Activated CD4-positive, alpha-beta T cell treated with anti-CD3 and anti-CD28 coated beads, Interleukin-2, amount 50 U/mL, for 16 hours (primary cell): ENCODE measurements at places on chromosomes 13 and 19.
A peak's percentile ranks its signal among the peaks of the same experiment; 100 is the strongest.

DNA sequence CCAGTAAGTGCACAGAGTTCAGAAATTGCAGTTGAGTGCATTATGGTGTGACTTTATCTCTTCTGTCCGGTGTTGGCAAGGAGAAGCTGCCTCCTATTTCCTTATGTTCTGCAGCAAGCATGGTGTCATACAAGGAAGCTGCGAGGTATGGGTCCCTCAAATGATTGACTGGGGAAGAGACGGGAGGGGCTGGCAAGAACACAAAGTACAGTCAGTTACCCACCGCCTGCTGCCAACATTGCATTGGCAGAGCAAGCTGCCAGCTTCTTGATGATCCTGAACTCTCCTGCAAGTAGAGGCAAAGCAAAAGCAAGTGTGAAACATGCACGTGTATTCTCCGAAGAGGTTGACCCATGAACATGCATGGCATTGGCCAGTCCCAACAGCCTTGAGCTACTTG, 1013.6 kb downstream of the UQCRFS1 start:
- DNase-seq, result no peak

DNA sequence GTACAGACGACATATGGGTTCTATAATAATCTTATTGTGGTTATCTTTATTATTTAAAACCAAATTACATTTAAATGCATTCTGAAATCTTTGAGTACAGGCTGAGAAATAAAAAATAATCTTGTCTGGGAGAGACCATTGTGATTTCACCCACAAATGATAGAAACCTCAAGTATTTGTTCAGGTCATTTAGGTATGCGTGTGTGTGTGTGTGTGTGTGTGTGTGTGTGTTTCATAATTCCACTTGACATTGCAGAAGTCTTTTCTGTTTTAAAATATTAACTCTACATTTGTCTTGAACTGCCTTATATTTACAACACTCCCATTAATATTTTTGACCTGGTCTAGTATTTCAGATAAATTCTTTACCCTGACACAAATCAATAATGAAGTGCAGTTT, 126.9 kb downstream of the SPRY2 start:
- no peak for DNase-seq

DNA sequence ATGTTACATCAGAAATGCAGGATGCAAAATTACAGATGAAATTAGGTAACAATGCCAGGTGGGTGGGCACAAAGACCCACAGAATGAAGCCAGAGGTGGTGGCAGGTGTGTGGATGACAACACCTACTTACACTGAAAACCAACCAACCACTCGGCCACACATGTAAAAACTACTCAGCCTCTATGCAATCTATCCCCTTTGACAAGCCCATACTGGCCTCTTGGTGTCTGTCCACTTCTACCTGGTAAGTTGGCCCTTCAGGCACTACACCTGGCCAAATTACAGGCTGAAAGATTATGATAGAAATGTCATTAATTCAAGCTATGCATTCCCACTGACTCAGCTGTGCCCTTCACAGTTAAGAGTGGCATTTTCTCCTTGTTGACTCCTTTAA, 50.0 kb downstream of the BRD4 start:
- DNase-seq, result no peak

DNA sequence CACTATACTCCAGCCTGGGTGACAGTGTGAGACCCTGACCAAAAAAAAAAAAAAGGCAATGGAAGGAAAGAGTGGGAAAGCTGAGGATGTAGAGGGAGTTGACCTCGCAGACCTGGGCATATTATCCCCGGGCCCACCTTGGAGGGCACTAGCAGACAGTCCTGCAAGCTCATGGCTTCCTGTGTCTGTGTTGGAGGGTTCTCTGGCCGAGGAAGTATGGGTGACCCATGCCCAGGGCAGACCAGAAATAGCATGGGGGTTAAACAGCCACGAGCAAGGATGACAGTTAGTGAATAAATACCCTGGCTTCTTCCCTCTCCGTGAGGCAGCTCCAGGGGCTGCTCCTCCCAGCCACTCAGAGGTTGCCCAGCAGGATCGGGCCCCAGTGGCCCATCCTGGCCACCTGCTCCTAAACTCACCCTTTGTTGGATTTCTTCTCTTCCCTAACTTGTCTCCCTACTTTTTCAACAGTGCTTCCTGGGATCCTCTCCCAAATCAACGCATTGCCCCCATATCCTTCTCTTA, 485.8 kb downstream of the ZNF536 start:
- DNase-seq, result no peak

DNA sequence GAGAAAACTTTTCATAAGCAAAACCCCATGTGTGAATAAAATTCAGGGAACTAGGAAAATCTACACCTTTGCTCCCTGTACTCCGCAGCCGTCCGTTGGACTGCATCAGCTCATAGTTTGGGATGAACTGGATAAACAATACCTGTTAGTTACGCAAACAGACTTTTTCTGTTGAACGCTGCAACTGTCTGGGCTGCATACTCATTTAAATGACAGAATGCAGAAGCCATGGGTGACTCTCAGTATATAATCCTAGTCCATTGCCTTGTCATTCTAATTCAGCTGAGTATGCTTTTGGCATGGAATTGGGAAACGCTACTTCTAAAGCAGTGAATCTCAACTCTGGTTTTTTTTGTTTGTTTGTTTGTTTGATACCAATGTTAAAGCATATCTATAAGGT, 151.6 kb downstream of the SLITRK1 start:
- no peak for DNase-seq

DNA sequence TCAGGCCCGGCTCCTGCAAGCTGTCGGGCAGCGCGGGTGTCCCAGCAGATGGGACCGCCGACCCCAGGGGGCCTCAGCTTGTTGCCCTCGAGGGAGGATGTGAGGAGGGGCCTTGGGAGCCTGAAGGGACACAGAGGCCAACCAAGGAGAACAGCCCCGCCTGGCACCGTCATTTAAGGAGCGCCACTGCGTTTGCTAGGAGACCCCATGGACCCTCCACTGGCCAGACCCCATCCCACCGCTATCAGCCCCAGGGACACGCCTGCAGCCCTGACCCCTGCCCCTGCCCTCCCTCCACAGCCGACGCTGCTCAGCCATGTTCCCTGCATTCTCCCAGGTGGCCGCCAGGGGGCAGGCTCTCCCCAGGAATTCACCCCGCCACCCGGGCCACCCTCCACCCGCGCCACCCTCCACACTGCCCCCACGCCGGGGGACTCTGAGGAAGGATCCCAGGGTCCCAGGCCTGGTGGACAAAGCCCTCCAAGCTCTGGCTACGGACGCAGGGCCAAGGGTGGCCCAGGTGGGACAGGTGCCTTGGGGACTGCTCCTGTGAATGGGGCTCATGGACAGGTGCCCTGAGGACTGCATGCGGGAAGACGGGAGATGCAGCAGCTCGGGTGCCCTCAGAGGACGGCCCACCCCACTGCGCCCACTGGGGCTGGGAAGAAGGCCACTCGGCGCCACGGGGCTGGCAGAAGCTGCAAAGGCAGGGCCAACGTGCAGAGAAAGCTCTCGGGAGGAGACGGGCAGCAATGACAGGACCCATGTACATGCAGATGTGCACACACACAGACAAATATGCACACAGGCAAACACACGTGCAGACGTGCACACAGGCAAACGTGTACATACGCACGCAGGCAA, 34.4 kb downstream of the PIP5K1C start:
- peak; percentile 70 for DNase-seq

DNA sequence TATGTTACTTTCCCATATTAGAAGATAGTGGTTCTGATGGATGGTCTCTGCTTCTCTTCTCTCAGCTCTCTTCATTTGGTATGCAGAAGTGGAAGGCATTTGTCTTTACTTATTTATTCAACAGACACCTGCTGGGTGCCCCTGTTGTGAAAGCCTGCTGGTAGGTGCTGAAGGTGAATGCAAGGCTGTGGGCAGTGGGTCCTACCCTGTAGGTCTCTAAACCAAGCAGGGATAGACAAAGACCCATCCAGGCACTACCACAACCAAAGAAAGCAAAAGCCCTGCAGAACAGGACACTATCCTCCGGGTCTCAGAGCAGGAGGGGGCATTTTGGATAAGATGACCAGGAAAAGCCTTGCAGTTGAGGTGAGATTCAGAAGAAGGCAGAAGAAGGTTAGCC, 106.1 kb downstream of the STARD13 start:
- DNase-seq, result no peak

DNA sequence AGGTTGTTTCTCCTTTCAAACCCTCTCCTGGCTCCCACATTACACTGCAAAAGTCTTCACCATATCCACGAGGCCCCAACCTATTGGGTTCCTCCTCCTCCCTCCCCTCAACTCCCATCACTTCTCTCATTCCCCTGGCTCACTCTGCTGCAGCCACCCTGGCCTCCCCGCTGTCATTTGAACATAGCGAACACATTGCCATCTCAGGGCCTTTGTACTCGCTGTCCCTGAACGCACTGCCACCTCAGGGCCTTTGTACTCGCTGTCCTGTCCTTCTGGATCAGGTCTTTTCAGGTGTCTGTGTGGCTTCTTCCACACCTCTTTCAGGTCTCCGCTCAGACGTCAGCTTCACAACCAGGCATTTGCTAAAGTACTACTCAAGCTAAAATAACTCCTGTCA, 1.7 kb downstream of the CCDC61 start:
- no peak for DNase-seq

DNA sequence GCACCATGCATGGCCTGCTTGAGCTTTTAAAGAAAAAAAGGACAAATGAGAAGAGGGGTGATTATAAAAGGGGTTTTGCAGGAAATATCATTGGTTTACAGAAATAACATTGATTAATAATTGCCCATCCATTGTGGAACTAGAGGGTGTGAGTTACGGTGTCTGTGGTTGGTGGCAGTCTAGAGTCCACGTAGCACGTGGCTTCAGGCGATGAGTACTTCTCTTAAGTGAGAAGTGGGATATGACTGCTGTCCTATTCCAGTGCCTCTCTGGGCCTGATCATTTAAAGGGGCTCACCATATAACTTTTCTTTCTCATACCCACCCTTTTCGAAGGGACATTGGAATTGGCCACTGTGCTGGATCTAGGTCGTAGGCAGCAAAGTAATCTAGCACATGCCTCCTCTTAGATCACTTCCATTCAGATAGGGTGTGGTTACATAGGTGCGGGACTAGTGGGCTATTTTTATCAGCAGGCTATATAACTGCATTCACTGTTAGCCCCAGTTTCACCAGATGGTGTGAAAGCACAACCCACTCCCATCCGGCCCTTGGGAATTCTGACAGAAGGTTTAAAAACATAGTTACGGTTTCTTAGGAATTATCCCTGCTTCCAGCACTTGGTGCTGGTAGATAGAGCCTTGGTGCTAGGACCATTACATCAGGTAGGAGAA, 19.9 kb downstream of the PPP5C start:
- DNase-seq, result no peak

DNA sequence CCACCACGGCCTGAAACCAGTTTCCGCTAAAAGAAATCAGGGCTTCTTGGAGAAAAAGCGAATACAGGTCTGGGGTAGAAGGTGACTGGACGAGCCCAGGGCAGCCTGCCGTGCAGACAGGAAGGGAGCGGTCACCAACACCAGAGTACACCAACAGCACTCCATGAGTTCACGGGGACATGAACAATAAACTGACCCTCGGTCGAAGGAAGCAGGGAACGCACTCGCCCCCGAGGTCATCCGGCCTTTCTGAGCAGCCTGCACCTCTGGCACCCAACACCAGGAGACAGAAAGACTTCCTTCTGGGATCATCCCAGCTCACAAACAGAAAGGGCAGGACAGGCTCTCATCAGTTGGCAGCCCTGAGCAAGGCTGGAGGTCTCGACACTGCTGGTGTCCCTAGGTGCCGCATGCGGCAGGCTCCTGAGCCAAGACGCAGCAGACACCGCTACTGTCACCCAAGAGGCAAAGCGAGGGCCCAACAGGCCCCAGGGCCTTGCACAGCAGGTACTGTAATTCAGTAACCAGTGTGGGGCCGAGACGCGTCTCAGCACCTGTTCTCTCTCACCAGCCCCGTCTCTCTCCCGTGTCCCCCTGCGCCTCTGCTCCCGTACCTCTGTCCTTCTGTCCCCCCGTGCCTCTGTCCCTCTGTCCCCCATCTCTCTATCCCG, 18.0 kb downstream of the DCUN1D2 start:
- DNase-seq, result no peak

- no peak for DNase-seq
These were observed 258.6 kb downstream of the EFNB2 start for GRCh38 chr13:106276876-106277275.

GRCh38 chr19:29714953-29715700, at the start of gene C19orf12:
Gene C19orf12 (minus strand): TSS chr19:29715261. CDS start chr19:29708413, 6,848 bp downstream.
- peak; percentile 65 for DNase-seq

- peak; percentile 3 for DNase-seq
These were observed 19.3 kb downstream of the EDDM13 start for GRCh38 chr19:56291867-56292266.

DNA sequence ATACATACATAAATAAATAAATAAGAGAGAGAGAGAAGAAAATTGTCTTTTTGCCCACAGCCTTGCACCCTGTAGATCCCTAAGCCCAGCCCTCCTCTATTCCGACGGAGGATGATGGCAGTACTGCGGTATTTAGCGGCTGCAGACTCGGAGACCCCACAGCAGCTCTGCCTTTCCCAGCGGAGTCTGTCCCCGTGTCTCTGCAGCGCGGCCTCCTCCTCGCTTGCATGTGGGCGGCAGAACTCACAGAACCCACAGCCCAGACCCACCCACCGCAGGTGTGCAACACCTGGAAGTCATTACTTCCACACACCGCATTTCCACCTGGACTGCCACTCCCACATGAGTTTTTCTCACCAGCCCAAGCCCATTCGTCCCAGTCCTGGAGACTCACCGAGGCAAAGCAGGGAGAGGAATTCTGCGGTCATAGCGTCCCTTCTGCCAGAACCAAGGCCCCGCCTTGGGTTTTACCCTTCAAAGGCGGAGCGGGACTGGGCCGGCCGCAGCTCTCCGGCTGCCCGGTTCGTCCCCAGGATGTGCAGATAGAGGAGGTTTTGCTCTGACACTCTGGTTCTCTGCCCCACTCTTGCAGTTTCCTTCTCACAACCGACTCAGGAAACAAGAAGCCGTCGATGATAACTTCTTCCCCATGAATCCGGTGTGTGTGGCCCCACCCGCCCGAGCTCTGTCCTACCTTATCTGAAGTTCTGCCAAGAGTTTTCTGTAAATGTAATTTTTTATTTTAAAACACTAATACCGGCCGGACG, at the start of gene VSTM1:
VSTM1 (minus strand) TSS at position 548 of the 767 bp plus-strand sequence; CDS start at position 428, 120 bp downstream.
- DNase-seq, result no peak

DNA sequence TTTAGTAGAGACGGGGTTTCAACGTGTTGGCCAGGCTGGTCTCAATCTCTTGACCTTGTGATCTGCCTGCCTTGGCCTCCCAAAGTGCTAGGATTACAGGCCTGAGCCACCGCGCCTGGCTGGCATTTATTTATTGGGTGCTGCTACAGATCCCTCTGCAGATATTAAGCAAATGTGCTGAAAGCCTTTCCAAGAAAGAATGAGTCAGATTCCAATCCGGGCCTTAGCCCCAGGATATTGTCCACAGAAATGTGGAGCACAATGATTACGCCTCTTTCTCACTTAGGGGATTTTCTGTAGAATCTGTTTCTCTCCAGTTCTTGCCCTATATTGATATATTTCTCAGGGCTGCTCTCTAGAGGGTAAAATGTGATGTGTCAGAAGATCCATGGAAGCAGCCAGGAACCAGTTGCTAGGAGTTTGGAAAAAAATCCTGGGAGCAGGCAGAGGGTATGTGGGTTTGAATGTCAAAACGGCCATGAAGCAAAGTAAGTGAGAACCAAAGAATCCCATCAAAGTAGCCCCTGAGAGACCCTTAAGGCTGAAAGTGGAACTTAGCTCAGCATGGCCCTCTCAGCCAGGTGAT, 24.8 kb upstream of the IGFL4 start:
- DNase-seq, result no peak

GRCh38 chr13:36903925-36904595, 16.0 kb downstream of the SMAD9 start:
- DNase-seq, result no peak
